ENCODE measurements at places on chromosomes 3 and 15. TPM values are rescaled to one million over a fixed set of nuclear protein-coding genes. Genes with fewer than 3 reads are reported as not detected.

- H3K36me3 ChIP-seq, result no peaks in the 10 kb centered on the region
- no peaks in the 10 kb centered on the region for H3K27me3 ChIP-seq
- H3K4me1 ChIP-seq, result no peaks in the 10 kb centered on the region
- no peak overlapping the region for H3K4me3 ChIP-seq
Observed at GRCh38 chr3:86782286-86782685, 208.7 kb downstream of the VGLL3 start.

- H3K36me3 ChIP-seq, result no peaks in the 10 kb centered on the region
- no peak overlapping the region for H3K27ac ChIP-seq
Observed at GRCh38 chr3:117016378-117016777, 306.8 kb downstream of the TUSC7 start.

DNA sequence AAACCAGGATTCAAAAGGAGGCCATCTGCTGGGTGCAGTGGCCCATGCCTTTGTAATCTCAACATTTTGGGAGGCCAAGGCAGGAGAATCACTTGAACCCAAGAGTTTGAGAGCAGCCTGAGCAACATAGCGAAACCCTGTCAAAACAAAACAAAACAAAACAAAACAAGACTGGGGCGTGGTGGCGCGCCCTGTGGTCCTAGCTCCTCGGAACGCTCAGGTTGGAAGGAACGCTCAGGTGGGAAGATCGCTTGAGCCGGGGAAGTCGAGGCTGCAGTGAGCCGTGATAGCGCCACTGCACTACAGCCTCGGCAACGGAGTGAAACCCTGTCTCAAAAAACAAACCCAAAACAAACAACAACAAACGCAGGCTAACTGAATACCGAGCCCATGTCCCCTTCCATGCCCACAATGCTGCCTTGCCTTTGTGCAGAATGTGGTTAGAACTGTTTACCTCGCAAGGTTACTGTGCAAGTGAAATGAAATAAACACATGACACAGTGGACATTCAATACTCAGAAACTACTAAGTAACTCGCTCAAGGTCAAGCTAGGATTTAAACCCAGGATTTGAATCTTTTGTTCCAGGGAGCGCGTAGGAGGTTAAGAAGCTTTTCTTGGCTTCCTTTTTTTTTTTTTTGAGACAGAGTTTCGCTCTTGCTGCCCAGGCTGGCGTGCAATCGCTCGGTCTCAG, 766 bp upstream of the EMC4 start:
- H3K4me3 ChIP-seq, result peak overlapping the region; percentile 98
- H3K4me1 ChIP-seq, result no peaks in the 10 kb centered on the region
- H3K27ac ChIP-seq, result peak overlapping the region; percentile 69
- peaks cover 7% of the 10 kb centered on the region for H3K36me3 ChIP-seq
- no peaks in the 10 kb centered on the region for H3K27me3 ChIP-seq

GRCh38 chr3:184551614-184552256, 9.8 kb upstream of the EPHB3 start:
- H3K4me1 ChIP-seq, result no peaks in the 10 kb centered on the region
- DNase-seq, result no peak
- H3K4me3 ChIP-seq, result no peak overlapping the region
- no peaks in the 10 kb centered on the region for H3K27me3 ChIP-seq
- H3K36me3 ChIP-seq, result no peaks in the 10 kb centered on the region
- H3K27ac ChIP-seq, result no peak overlapping the region

GRCh38 chr3:45010811-45011333, 15.2 kb upstream of the CLEC3B start:
- no peaks in the 10 kb centered on the region for H3K4me1 ChIP-seq
- no peak overlapping the region for H3K27ac ChIP-seq
- H3K36me3 ChIP-seq, result peaks cover 52% of the 10 kb centered on the region
- H3K27me3 ChIP-seq, result no peaks in the 10 kb centered on the region

GRCh38 chr3:105764378-105765307, 104.2 kb downstream of the CBLB start:
- H3K36me3 ChIP-seq, result peaks cover 37% of the 10 kb centered on the region
- no peak overlapping the region for H3K27ac ChIP-seq
- no peak for DNase-seq
- no peak overlapping the region for H3K4me3 ChIP-seq
- no peaks in the 10 kb centered on the region for H3K4me1 ChIP-seq
- no peaks in the 10 kb centered on the region for H3K27me3 ChIP-seq

DNA sequence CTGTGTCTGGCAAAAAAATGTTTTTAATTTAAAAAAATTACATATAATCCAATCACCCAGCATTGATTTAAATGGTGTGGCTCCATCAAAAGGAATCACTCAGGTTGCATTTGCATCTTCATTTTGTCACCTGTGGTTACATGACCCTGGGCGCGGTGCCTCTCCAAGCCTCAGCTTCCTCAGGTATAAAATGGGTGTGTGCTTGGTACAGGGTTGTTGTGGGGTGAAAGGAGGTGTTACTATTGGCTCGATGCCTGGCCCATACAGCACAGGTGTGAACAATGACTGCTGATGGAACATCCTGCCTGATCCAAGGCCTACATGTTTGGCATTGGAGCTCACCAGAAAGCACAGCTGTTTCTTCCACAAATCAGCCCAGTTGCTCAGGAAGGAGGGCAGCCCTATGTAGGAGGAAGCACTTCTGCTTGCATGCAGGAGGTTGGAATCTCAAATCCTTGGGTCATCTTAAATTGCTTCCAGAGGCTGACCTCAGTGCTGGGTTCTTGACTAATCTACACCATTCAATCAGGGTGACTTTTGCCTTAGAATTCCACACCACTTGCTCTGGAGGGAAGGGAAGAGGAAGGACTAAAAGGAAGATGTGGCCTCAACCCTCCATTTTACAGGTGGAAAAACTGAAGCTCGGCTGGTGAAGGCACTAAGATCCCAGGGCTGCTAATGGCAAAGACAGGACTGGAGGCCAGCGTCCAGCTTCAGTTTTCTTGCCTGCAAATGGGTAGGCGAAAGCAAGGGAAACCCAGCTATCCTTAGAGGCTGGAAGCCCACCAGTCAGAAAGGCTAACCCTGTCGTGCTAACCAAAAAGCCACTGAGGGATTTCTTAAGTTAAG, 31.7 kb downstream of the BHLHE40 start:
- H3K27ac ChIP-seq, result no peak overlapping the region
- H3K27me3 ChIP-seq, result no peaks in the 10 kb centered on the region
- H3K4me1 ChIP-seq, result no peaks in the 10 kb centered on the region
- H3K4me3 ChIP-seq, result no peak overlapping the region
- no peaks in the 10 kb centered on the region for H3K36me3 ChIP-seq

DNA sequence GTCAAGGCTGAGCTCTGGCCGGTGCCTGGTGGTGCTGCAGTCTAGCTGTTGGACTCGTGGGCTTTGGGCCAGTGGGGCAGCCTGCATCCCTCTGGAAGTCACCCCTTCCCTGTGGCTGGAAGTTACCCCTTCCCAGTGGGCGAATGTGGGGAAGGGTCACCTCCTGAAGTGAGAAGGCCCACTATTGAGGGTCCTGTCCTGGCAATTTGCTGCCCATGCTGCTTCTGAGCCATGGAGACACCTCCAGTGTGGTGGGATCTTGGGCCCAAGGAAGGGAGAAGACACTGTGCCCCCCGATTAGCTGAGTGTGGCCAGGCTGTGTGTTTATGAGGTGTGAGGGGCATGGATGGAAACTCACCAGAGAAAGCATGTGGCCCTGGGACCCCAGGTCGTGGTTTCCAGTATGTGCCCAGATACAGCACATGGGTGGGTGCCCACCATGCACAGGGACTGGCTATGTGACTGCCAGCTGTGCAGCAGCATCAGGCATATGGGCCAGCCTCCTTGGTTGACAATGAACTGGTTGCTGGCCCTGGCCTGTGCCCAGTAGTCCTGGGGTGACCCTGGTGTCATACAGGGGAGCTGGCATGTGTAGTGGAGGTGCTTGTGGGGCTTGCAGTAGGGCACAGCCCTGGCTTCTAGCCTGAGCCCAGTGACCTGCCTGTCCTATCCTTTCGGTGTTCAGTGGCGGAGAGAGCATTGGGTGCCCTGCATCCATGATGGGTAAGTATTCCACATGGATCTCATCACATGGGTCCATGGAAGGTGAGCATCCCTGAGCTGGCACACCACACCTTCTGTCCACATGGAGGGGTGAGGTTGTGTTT, 221.2 kb downstream of the SNRPN start:
- no peak overlapping the region for H3K4me3 ChIP-seq
- no peak overlapping the region for H3K27ac ChIP-seq
- no peaks in the 10 kb centered on the region for H3K27me3 ChIP-seq
- H3K4me1 ChIP-seq, result no peaks in the 10 kb centered on the region
- peak; percentile 17 for DNase-seq
- peaks cover 19% of the 10 kb centered on the region for H3K36me3 ChIP-seq

DNA sequence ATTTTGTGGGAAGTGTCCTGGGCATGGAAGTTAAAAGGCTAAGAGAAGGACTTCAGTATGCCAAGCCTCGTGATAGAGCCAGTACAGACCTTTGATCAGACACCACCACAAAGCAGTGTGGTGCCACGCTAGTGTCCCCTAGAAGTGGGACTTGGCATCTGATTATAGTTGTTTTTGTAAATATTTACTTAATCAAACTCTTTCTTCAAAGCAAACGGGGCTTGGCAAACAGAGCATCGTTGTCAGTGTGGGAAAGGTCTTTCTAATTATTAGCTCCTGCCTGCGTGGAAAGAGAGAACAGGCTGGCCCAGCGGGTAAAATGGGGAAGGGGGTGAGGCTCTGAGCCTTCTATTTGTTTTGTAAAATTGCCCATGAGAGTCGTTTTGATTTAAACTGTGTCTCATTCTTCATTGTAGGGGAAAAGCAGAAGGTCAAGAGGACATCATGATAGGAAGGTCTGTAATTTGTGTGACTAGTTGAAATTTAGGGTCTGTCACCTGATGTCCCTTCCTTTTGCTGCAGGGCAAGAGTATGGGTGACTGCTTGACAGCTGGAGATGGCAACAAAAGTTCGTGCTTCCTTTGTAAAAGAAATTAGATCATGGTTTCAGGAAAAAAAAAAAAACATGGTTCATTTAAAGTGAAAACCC, 105.0 kb downstream of the IQCH start:
- H3K27me3 ChIP-seq, result no peaks in the 10 kb centered on the region
- peaks cover 2% of the 10 kb centered on the region for H3K4me1 ChIP-seq
- no peak overlapping the region for H3K27ac ChIP-seq
- H3K4me3 ChIP-seq, result no peak overlapping the region

- no peak overlapping the region for H3K4me3 ChIP-seq
- H3K36me3 ChIP-seq, result no peaks in the 10 kb centered on the region
- H3K4me1 ChIP-seq, result no peaks in the 10 kb centered on the region
- no peak overlapping the region for H3K27ac ChIP-seq
- no peak for DNase-seq
Observed at GRCh38 chr15:48463366-48463880, 132.2 kb downstream of the DUT start.

DNA sequence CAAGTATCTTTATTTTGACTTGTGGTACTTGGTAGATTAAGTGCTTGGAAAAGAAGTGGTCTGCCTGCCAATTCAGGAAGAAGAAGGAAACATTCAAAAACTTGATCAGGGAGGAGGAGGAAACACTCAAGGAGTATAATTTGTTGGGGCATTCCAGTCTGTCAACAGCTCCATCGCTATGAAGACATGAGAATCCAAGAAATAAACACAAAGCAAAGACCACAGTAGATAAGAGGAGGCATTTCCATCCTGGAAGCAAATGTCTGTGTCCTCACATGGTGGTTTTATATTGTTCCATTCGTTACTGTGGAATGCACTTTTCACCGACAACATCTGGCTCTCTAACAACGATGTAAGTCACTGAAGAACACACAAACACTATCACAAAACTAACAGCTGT, 176.1 kb upstream of the FRMD4B start:
- H3K4me3 ChIP-seq, result no peak overlapping the region
- H3K27me3 ChIP-seq, result no peaks in the 10 kb centered on the region
- no peaks in the 10 kb centered on the region for H3K4me1 ChIP-seq
- H3K27ac ChIP-seq, result no peak overlapping the region
- DNase-seq, result no peak
- no peaks in the 10 kb centered on the region for H3K36me3 ChIP-seq

DNA sequence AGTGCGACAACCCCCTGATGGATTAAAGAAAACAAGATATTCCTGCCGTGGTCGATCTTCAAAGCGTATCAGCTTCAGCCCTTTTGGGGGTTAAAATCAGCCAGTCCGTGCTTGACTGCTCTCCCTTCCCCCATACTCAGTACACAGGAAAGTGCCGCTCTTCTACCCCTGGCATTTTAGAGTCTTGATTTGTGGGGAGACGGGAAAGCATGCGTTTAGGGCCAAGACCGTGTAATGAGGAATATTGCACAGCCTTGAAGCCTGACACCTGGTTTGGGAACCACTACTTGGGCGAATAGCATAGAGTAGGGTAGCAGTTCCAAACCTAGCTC, 540 bp upstream of the EDC3 start:
- H3K4me3 ChIP-seq, result peak overlapping the region; percentile 100
- H3K27me3 ChIP-seq, result no peaks in the 10 kb centered on the region
- no peaks in the 10 kb centered on the region for H3K4me1 ChIP-seq
- no peak overlapping the region for H3K27ac ChIP-seq
- no peaks in the 10 kb centered on the region for H3K36me3 ChIP-seq
- no peak for DNase-seq

DNA sequence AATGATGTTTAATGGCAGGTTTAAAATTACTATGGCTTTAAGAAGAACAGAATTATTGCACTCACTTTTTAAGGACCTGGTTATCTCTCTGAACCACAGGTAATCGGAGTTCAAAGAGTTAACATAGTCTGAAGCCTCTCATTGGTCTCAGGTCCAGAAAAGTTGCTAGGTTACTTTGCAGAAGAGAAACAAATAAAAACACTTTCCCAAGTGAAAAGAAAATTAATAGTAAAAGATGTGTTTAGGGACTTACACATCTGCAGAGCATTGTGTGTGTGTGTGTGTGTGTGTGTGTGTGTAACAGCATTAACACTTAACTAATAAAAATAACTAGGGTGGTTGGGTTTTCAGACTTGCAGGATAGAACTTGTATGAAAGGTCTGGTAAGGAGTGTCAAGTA, 1.0 kb downstream of the MASP1 start:
- no peak for DNase-seq
- peaks cover 13% of the 10 kb centered on the region for H3K4me1 ChIP-seq
- no peaks in the 10 kb centered on the region for H3K27me3 ChIP-seq
- no peak overlapping the region for H3K27ac ChIP-seq

CDHR4 gene
- total RNA-seq, result not detected

CORO2B gene
- total RNA-seq, result 3.2 TPM

ACVR2B gene
- total RNA-seq, result 105 TPM

CRYBG3 gene
- 5.9 TPM for total RNA-seq

WNT5A gene
- 1.3 TPM for total RNA-seq

CIB1 gene
- 27.8 TPM for total RNA-seq

ATP8B4 gene
- total RNA-seq, result 0.61 TPM

Data from H9 (cell line).